ENCODE measurements at places on chromosomes 5 and 9.
A peak's percentile ranks its signal among the peaks of the same experiment; 100 is the strongest.

DNA sequence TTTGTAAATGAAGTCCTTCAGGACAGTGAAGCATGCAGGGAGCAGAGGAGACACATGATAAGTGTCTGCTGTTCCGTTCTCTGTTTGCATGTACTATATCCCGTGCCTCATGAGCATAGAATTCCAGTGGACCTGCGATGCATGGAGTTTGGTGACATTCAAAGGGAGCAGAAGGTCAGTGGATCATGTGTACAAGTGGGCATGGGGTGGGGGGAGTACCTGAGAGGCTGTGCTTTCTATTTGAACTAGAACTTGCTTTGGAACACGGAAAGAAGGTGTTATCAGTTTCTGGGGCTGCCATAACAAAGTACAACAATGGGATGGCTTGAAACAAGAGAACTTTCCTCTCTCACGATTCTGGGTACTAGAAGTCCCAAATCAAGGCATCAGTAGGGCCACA is 5.1 kb upstream of the CCNJL start:
- no peak for DNase-seq

DNA sequence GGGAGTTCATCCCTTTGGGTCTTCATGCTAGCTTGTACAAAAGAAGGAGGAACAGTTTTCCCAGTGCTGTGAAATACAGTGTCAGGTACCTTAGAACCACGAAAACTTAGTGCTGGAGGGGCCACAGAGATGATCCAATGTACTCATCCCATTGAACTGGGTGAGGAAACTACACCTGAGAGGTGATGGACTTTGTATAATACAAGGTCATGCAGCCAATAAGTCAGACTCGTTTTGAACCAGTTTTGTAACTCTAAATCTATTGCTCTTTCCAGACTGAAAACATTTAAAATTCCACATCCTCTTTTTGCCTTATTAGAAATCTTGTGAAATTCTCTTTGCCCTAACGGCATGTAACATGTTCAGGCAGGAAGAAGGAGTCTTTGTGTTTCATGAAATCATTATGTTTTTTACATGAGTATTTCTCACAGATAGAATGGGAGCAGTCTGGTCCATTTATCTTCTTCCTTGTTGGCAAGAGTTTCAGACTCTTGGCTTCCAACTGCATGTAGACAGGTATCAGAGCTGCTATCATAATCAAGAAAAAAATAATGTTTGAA is 146.8 kb upstream of the FBXL7 start:
- no peak for DNase-seq

DNA sequence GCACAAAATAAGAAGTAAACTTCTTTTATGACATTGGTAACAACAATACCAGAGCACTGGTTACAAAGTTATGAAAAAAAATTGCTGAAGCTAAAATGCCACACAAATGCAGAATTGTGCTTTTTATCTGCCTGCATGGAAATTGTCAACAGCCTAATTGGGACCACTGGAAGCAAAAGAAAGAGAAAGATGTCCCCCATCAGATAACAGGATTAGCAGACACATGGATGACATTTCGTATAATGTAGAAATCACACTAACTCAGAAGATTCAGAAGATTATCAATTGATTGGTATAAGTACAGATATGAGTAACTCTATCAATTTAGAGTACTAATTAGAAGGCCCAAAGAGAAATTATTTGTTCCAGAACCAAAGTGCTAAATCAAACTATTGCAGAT is 19.1 kb upstream of the FRMD3 start:
- DNase-seq, result no peak

DNA sequence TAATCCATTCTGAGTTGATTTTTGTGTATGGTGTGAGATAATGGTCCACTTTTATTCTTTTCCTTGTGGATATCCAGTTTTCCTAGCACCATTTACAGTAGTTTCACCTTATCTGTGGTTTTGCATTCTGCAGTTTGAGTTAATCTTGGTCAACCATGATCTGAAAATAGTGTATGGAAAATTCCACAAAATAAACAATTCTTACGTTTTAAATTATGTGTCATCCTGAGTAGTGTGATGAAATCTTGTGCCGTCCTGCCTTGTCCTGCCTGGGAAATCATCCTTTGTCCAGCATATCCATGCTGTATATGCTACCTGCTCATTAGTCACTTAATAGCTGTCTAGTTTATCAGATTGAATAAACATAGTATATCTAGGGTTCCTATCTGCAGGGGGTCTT is 42.1 kb downstream of the CDC42SE2 start:
- no peak for DNase-seq

- no peak for DNase-seq
Measured at GRCh38 chr5:152676196-152676595, 271.1 kb upstream of the NMUR2 start.

DNA sequence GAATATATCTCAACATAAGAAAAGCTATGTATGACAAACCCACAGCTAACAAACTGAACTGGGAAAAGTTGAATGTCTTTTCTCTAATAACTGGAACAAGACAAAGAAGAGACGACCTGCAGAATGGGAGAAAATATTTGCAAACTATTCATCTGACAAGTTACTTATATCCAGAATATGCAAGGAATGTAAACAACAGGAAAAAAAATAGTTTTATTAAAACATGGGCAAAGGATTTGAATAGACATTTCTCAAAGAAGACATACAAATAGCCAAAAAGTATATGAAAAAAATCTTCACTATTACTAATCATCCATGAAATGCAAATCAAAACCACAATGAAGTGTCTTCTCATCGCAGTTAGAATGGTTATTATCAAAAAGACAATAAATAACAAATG is 181.7 kb upstream of the TLX3 start:
- no peak for DNase-seq

GRCh38 chr5:130279386-130279785 is 375.1 kb downstream of the CHSY3 start:
- DNase-seq, result no peak

GRCh38 chr5:93327605-93328004 is 253.4 kb downstream of the NR2F1-AS1 start:
- no peak for DNase-seq

DNA sequence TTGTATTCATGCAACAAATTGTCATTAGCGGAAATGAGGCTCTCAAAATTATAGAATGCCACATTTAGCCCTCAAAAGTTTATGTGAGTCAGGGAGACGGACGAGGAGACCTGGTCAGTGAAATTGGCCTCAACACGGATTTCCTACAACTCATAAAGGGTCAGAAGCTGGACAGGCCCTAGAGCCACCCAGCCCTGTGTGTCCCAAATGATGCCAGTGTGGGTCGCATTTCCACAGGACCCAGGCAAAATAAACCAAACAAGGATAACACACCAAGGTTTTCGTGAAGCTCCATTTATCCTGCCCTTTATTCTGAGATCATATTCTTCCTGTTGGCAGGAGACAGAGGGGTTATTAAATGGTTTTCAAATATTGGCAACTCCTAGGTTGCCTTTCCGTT is 72.0 kb upstream of the COL5A1 start:
- no peak for DNase-seq

DNA sequence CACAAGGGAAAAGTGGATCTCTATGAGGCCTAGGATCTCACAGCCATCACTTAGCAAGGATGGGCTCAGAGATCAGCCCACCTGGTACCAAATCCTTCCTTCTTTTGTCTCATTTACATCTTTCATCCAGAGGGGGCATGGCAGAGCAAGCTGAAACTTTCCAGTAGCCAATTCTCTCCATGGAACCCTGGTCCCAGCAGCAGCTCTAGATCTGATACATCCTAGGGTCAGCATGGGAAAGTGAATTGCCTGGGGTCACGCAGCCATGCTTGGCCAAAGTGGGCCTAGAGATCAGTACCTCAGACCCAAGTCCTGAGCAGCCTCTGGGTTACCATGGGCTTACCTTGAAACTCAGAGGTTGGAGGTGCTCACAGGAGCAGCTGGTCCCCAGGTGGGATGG is 170.5 kb downstream of the GABBR2 start:
- DNase-seq, result no peak

GRCh38 chr9:108645520-108645919 is 210.3 kb downstream of the ACTL7B start:
- no peak for DNase-seq

DNA sequence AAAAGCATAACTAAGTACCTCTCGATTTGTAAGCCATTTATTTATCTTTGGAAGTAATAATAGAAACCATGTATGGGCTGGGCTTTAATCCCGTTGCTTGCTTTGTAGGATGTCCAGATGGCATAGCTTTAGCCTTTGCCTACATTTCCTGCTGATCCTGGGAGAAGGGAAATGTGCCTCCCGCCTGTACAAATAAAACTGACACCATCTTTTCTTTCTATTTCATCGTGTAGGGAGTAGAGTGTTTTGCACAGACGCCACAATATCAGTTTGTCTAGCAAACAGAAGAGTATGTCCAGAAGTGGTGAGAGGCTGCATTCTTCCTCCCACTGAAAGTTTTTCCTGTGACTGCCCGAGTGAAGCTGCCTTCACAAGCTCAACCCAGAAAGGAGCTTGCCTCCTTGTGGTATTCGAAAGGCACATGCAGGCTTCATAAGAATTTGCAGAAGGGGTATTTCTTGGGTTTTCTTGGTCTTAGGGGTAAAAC is 24.7 kb upstream of the TJP2 start:
- DNase-seq, result no peak

- DNase-seq, result peak; percentile 40
Measured at GRCh38 chr9:134557331-134557730, 84.3 kb upstream of the COL5A1 start.

GRCh38 chr5:636951-637350 is 24.8 kb downstream of the CEP72 start:
- DNase-seq, result no peak

GRCh38 chr5:149285153-149285552 is 13.5 kb downstream of the AFAP1L1 start:
- no peak for DNase-seq

DNA sequence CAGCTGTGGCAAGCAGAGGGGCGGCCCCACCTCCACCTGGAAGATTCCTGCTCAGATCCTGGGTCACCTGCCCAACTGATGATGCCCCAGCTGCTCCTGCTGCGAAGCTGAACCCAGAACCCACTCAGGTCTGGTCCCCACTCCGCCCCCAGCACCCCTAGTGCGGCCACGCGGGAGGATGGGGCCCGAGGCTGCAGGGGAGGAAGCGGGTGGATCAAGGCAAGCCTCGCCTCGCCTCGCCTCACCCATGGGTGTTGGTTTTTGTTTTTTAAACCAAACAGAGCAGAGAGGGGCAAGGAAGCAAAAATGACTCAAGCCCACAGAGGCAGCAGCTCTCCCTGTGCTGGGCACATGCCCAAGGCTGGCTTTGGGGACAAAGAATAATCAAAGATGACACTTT is 23.2 kb downstream of the ABO start:
- DNase-seq, result no peak

DNA sequence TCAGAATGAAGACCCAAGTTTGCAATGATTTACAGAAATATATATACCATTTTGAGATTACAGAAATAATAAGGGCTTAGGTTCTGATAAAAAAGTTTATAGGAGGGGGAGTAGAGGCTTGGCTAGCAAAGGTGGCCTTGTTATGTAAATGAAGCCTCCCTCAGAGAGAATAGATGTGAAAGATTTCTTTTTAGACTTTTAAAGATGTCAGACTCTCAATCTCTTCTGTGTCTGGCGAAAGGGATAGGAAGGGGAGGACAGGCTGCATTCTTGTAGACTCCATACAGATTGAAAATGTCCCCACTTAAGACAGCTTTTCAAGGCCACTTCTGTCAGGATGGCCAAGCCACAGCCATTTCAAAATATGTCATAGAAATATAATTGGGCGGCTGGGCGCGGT is 63.1 kb upstream of the CLINT1 start:
- DNase-seq, result no peak

- DNase-seq, result no peak
Measured at GRCh38 chr5:133531594-133531993, 80.7 kb downstream of the FSTL4 start.

DNA sequence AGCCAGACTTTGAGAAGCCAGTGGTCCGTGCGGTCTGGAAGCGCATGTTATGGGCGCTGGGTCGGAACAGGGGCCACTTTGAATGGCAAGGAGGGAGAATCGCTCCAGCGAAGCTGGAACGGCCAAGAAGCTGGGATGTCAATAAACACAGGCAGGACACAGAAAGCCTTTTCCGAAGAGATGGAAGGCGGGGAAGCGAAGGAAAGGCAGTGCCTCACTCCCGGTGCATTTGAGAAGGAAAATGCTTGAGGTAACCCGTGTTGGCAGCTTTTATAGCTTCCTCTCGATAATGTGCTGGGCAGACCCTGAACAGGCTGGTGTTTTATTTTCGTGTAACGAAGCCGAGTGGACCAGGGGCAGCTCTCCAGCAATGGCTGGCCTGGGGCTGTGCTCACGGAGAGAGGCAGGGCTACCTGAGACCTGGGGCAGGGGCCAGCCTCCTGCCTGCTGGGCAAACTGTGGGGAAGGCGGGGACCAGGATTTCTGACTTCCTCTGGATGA is 84.2 kb upstream of the SPRY4 start:
- DNase-seq, result no peak

DNA sequence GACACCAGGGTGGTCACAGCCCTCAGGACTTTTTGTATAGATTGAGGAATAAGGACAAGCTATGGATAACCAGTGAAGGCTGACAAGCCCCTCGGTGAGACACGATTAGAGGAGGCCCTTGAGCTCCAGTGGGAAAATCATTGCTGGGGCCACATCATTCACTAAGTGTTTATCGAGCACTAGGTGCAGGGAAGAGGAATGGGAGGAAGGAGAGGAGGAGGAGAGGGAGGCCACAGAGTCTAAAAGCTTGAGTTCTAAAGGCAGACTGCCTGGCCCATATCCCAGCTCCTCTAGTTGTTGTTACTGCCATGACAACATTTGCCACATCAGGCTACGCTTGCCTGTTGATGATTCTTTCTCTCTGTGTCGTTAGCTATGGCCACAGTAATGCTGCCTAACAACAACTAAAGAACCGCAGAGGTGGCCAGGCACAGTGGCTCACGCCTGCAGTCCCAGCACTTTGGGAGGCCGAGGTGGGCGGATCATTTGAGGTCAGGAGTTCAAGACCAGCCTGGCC is 37.6 kb downstream of the NKX2-5 start:
- no peak for DNase-seq

DNA sequence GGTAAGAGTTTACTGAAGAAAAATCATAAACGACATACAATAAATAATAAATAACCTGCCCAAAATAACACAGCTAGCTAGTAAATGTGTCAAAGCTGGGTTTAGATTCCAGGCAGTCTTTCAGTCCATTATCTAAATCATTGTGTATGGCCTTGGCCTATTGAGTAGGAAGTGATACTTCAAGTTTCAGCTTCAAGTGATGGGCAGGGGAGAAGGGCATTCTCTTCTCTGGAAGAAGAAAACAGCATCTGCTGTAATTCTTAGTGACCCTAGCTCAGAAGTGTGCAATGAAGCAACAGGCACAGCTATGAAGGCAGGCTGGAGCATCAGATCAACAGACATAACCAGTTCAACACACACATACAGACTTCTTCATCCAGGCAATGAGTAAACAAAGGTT is 42.5 kb downstream of the FNIP1 start:
- DNase-seq, result no peak

- no peak for DNase-seq
Measured at GRCh38 chr5:100623719-100624118, 88.5 kb downstream of the FAM174A start.
